ENCODE measurements at places on chromosomes 7 and 10. TPM values are rescaled to one million over a fixed set of nuclear protein-coding genes. Genes with fewer than 3 reads are reported as not detected.

DNA sequence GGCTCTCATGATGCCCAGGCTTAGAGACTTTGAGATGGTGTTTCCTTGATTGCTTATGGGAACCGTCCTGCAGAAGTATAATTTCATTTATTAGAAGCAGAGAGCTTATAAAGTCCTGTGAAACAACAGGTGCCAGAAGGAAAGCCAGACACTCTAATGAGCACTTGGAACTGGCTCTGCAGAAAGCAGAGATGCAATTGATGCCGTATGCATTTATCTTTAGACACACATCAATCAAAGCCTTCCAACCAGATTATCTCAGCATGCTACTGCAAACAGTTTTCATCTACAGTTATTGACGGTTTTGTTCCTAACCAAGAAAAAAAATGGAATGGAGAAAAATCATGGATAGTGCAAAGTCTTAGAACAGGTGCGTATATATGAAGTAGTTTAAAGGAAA lies 371.7 kb upstream of the PRKCQ start:
- H3K4me1 ChIP-seq: no peaks in the 10 kb centered on the region
- H3K36me3 ChIP-seq: no peaks in the 10 kb centered on the region
- H3K4me3 ChIP-seq: no peak overlapping the region
- no peak for DNase-seq

- H3K27ac ChIP-seq: no peak overlapping the region
- H3K4me1 ChIP-seq: peaks cover 52% of the 10 kb centered on the region
- H3K27me3 ChIP-seq: peaks cover 3% of the 10 kb centered on the region
- no peak for DNase-seq
Measured at GRCh38 chr10:133159611-133159949, 439 bp upstream of the KNDC1 start.

DNA sequence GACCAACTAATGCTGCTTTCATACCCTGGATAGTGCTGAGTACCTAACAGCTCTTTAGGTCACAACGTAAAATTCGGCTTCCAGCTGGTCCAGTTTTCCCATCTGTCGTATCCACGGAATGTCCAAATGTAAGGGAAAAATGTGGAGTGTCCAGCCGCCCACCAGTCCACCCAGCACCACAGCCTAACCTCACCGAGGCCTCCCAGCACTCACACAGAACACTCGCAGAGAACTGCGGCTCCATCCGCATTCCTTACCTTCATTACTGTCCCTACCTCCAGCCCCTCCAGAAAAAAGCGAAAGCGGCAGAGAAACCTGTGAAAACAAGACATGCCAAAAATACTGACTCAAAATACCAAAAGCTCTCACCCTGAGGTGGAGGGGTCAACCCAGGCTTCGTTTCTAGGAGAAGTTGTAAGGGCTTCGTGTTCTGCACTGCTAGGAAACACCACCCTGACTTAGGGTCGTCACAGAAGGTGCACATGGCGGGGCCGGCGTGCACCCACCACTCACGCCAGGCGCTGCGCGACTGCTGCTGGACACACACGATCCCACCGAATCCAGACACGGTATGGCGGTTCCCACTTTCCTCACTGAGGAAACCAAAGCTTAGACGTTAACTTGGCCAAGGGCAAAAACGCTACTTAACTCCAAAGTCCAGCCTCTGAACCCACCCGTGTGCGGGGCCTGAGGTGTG lies 73.9 kb downstream of the AMZ1 start:
- no peaks in the 10 kb centered on the region for H3K27me3 ChIP-seq
- no peak overlapping the region for H3K4me3 ChIP-seq
- no peak for DNase-seq
- peaks cover 7% of the 10 kb centered on the region for H3K36me3 ChIP-seq

DNA sequence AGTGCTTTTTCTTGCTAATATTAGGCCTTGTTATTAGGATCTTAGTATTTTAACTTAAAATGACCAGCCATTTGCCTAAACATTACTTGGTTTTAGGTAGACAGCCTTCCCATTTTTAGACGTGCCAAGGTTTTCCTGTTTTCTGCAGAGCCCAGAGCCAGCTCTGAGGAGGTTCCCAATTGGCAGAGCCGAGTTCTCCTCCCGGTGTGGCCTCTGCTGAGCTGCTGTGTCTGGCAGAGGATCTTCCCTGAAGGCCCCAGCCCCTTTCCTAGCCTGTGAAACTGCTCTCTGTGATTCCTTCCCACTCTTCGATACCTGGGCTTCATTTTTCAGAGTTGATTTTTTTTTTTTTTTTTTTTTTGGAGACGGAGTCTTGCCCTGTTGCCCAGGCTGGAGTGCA lies 91.4 kb downstream of the EEPD1 start:
- H3K36me3 ChIP-seq: no peaks in the 10 kb centered on the region
- no peak overlapping the region for H3K4me3 ChIP-seq
- peaks cover 4% of the 10 kb centered on the region for H3K4me1 ChIP-seq
- H3K27me3 ChIP-seq: no peaks in the 10 kb centered on the region
- H3K27ac ChIP-seq: no peak overlapping the region

PTF1A gene
- 0.22 TPM for total RNA-seq
